GM12878 (cell line): ENCODE measurements at places on chromosomes 3 and 15. TPM values are rescaled to one million over a fixed set of nuclear protein-coding genes. Genes with fewer than 3 reads are reported as not detected.

Gene ALCAM
- 25.0 and 29.2 TPM in 2 replicates for polyA plus RNA-seq

- H3K4me1 ChIP-seq = no peaks in the 10 kb centered on the region
- no peak for DNase-seq
- H3K4me3 ChIP-seq = no peak overlapping the region
- no peak overlapping the region for H3K27ac ChIP-seq
- H3K36me3 ChIP-seq = no peaks in the 10 kb centered on the region
Observed at GRCh38 chr3:106839576-106840280, 537.5 kb upstream of the CCDC54 start.

Gene ABHD10
- polyA plus RNA-seq = 42.2 and 43.1 TPM in 2 replicates

DNA sequence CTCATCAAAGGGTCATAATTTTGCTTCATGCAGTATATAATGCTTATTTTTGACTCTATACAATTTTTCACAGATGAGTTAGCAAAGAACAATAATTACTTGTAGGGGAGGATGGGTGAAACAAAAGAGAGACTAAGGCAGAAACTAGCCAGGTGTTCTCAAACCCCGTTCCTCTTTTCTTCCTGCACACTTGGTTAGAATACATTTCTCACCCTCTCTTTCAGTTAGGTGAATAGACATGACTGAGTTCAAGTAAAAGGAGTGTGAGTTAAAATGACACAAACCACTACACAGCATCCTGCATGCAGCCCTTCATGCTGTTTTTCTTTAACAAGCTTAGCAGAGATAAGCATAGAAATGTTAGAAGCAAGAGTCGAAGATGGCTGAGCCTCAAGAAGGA, 922.2 kb downstream of the TBL1XR1 start:
- H3K27me3 ChIP-seq = no peaks in the 10 kb centered on the region
- H3K4me1 ChIP-seq = no peaks in the 10 kb centered on the region
- DNase-seq = no peak

Gene COX5A
- polyA plus RNA-seq = 1,218 and 1,249 TPM in 2 replicates

- H3K4me1 ChIP-seq = peaks cover 10% of the 10 kb centered on the region; the same call in 1 of the 2 replicates
- H3K4me3 ChIP-seq = no peak overlapping the region
- H3K36me3 ChIP-seq = no peaks in the 10 kb centered on the region
- no peaks in the 10 kb centered on the region for H3K27me3 ChIP-seq
- DNase-seq = no peak
Observed at GRCh38 chr3:72421126-72421525, 427.1 kb downstream of the SHQ1 start.

Gene GOLGA6B
- polyA plus RNA-seq = not detected in 2 replicates

DNA sequence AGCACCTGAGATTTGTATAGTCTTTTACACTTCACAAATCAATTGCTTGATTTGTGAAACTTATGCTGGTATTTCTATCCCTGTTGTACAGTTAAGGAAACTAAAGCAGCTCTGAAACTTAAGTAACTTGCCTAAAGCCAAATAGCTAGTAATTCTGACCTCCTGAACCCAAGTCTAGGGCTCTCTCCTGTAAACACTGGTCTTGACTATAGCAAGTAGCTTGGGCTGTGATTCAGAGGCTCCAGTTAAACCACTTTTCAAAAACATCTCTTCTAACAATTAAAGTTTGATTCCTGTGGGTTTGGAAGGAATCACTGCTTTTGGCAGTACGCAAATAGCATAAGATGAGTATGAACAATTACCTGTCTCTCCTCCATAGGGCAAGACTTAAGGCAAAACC, 18.5 kb upstream of the CMTM8 start:
- H3K4me1 ChIP-seq = no peaks in the 10 kb centered on the region
- H3K36me3 ChIP-seq = no peaks in the 10 kb centered on the region
- H3K27ac ChIP-seq = no peak overlapping the region
- no peak for DNase-seq

Gene VPS8
- 13.5 and 18.7 TPM in 2 replicates for polyA plus RNA-seq

Gene RHOV
- 8.2 and 8.9 TPM in 2 replicates for polyA plus RNA-seq

- peaks cover 10% of the 10 kb centered on the region; the same call in 1 of the 2 replicates for H3K4me1 ChIP-seq
- DNase-seq = no peak
- no peaks in the 10 kb centered on the region for H3K36me3 ChIP-seq
- no peak overlapping the region for H3K27ac ChIP-seq
- H3K4me3 ChIP-seq = peak overlapping the region; percentile 70
Observed at GRCh38 chr3:50364573-50365079, 5.3 kb upstream of the TMEM115 start.
